ENCODE measurements at places on chromosomes 2 and 18.

DNA sequence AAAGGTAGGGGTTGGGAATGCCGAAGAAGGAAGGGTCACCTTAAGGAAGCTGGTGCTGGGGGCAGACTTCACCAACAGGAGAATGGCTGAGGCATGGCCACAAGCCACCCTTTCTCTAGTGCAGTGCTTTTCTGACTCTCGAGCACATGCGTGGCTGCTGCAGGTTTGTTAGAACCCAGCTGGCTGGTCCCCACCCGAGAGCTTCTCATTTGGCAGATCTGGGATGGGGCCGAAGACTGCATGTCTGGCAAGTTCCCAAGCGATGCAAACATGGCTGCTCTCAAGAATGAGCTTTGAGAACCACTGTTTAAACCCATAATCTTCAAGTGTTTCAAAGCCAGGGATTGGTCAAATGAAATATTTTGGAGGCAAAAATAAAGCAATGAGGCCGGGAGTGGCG is 63.2 kb downstream of the LONRF2 start:
- no peak overlapping the region for H3K4me3 ChIP-seq
- no peaks in the 10 kb centered on the region for H3K27me3 ChIP-seq
- H3K36me3 ChIP-seq = no peaks in the 10 kb centered on the region

DNA sequence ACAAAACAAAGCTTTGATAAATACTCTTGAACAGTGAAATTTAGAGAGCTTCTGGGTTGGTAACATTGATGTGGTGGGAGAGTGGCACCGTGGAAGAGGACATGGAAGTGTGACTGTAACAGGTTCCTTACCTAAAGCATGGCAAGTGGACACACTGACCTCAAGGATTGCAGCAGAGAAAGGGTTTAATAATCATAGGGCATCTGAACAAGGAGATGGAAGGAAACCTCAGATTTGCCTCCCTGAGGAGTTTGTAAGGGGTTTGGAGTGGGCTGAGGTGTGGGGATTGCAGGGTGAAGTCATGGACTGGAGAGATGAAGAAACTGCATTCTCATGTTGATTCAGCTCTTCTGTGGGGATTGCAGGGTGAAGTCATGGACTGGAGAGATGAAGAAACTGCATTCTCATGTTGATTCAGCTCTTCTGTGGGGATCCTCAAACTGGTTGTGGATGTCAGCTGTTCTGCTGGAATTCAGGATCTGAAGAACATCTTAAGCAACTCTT is 83.8 kb upstream of the TLK1 start:
- no peak overlapping the region for H3K27ac ChIP-seq
- H3K4me1 ChIP-seq = peaks cover 24% of the 10 kb centered on the region
- no peaks in the 10 kb centered on the region for H3K27me3 ChIP-seq
- H3K36me3 ChIP-seq = peaks cover 13% of the 10 kb centered on the region
- H3K4me3 ChIP-seq = no peak overlapping the region
- DNase-seq = no peak

GRCh38 chr2:49028101-49028500 is 126.2 kb downstream of the FSHR start:
- DNase-seq = no peak
- no peaks in the 10 kb centered on the region for H3K4me1 ChIP-seq
- no peaks in the 10 kb centered on the region for H3K36me3 ChIP-seq

- H3K4me3 ChIP-seq = no peak overlapping the region
- H3K27ac ChIP-seq = no peak overlapping the region
- peaks cover 10% of the 10 kb centered on the region for H3K27me3 ChIP-seq
- H3K36me3 ChIP-seq = no peaks in the 10 kb centered on the region
- no peak for DNase-seq
Observed at GRCh38 chr2:101120124-101120996, 30.8 kb downstream of the TBC1D8 start.

GRCh38 chr2:29643196-29643595 is 278.2 kb downstream of the ALK start:
- H3K4me1 ChIP-seq = no peaks in the 10 kb centered on the region
- no peak overlapping the region for H3K27ac ChIP-seq
- H3K27me3 ChIP-seq = peaks cover 5% of the 10 kb centered on the region
- no peak for DNase-seq
- H3K36me3 ChIP-seq = no peaks in the 10 kb centered on the region
- H3K4me3 ChIP-seq = no peak overlapping the region

- H3K27me3 ChIP-seq = peaks cover 51% of the 10 kb centered on the region
- peak overlapping the region; percentile 68 for H3K4me3 ChIP-seq
- peak; percentile 63 for DNase-seq
- peaks cover 3% of the 10 kb centered on the region for H3K36me3 ChIP-seq
- H3K4me1 ChIP-seq = peaks cover 24% of the 10 kb centered on the region
Observed at GRCh38 chr2:189580241-189580651, 340 bp downstream of the SLC40A1 start.

DNA sequence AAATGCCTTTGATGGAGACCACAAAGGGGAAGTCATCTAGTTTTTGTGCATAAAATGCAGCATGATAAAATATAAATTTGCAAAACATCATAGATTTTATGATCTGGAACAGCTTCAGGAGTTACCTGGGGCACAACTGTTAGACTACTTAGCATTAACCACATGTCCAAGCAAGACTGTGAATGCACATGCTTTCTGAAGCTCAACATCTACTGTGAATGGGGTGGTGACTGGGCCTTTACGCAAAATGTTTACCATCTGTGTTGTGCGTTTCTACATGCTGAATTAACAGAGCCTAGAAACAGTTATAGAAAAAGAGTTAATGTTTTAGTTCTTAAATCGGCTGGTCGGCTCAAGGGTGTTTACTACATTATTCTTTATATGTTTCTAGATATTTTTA is 45.5 kb downstream of the KCTD1 start:
- no peak for DNase-seq
- H3K36me3 ChIP-seq = no peaks in the 10 kb centered on the region
- no peaks in the 10 kb centered on the region for H3K4me1 ChIP-seq
- H3K27ac ChIP-seq = no peak overlapping the region

GRCh38 chr2:156385242-156385641 is 50.9 kb upstream of the GPD2 start:
- H3K4me1 ChIP-seq = peaks cover 13% of the 10 kb centered on the region
- no peaks in the 10 kb centered on the region for H3K36me3 ChIP-seq
- no peak overlapping the region for H3K4me3 ChIP-seq
- peaks cover 6% of the 10 kb centered on the region for H3K27me3 ChIP-seq
- DNase-seq = peak; percentile 42
- H3K27ac ChIP-seq = no peak overlapping the region

DNA sequence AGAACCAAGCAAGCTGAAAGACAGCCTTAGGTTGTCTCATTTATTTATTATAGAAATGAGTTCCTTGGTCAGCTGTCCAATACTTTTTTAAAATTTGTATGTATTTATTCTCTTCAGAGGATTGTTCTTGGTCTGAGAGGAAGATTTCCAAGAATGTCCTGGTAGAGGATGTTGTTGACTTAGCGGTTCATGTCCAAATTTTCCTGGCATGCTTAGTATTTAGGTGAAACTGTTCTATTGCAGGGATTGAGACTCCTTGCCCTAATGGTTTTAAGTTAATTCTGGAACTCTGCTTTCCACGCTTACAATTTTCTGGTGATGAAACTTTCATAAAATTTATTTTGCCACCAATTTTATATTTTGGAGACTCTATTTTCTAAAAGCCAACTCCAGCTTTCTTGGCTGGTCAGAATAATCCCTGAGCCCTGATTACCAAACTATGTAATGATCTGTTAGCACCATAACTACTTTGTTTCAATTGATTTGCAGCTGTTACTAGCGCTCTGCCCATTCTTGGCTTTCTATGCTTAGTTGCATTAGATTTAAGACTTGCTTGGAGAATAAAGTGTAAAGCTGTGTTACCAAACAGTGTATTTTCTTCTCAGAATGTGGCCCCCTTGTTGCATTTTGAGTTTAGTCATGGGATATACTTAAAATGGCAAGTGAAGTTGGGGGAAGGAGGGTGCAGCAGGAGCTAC is 1868.8 kb upstream of the CELF4 start:
- DNase-seq = no peak
- H3K27ac ChIP-seq = no peak overlapping the region
- no peaks in the 10 kb centered on the region for H3K36me3 ChIP-seq
- H3K27me3 ChIP-seq = no peaks in the 10 kb centered on the region
- no peaks in the 10 kb centered on the region for H3K4me1 ChIP-seq
- no peak overlapping the region for H3K4me3 ChIP-seq

- H3K36me3 ChIP-seq = peaks cover 4% of the 10 kb centered on the region
- no peaks in the 10 kb centered on the region for H3K27me3 ChIP-seq
- peak; percentile 88 for DNase-seq
- H3K4me3 ChIP-seq = no peak overlapping the region
- peaks cover 50% of the 10 kb centered on the region for H3K4me1 ChIP-seq
- peak overlapping the region; percentile 83 for H3K27ac ChIP-seq
Observed at GRCh38 chr2:37635504-37636380, 35.7 kb downstream of the CDC42EP3 start.

GRCh38 chr2:179265082-179265510 is 464 bp upstream of the SESTD1 start:
- peaks cover 12% of the 10 kb centered on the region for H3K4me1 ChIP-seq
- DNase-seq = no peak
- H3K4me3 ChIP-seq = peak overlapping the region; percentile 59

DNA sequence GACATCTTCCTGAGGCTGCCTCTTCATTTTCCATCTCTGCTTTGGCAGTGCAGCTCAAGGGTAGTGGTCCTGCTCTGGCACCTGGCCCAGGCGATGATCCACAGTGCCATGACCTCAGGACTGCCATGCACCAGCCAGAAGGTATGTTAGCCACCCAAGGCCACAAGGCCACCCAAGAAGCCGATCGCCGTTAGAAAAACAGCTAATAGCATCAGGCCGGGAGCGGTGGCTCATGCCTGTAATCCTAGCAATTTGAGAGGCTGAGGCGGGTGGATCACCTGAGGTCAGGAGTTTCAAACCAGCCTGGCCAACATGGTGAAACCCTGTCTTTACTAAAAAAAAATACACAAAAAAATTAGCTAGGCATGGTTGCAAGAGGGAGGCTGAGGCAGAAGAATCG is 28.4 kb upstream of the UGGT1 start:
- no peak overlapping the region for H3K4me3 ChIP-seq
- H3K36me3 ChIP-seq = no peaks in the 10 kb centered on the region
- no peaks in the 10 kb centered on the region for H3K4me1 ChIP-seq
- no peak overlapping the region for H3K27ac ChIP-seq
- peaks cover 5% of the 10 kb centered on the region for H3K27me3 ChIP-seq

DNA sequence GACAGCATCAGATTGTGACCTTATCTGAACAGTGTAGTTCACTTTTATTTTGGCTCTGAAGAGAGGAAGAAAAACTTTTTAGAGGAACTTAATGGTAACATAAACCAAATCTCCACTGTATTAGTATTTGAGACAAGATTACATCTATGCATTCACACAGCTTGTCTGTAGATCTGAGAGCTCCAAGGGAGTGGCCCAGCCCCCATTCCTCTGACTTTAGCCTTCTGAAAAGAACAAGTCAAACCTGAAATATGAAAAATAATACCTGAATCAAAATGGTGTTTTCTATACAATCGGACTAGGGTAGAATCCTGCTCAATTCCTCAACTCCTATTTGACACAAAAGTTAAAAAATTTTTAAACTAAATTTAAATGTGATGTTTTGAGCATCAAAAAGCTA is 23.1 kb downstream of the STARD7 start:
- peaks cover 9% of the 10 kb centered on the region for H3K4me1 ChIP-seq
- no peaks in the 10 kb centered on the region for H3K27me3 ChIP-seq
- no peak overlapping the region for H3K4me3 ChIP-seq
- no peak for DNase-seq
- peaks cover 42% of the 10 kb centered on the region for H3K36me3 ChIP-seq

DNA sequence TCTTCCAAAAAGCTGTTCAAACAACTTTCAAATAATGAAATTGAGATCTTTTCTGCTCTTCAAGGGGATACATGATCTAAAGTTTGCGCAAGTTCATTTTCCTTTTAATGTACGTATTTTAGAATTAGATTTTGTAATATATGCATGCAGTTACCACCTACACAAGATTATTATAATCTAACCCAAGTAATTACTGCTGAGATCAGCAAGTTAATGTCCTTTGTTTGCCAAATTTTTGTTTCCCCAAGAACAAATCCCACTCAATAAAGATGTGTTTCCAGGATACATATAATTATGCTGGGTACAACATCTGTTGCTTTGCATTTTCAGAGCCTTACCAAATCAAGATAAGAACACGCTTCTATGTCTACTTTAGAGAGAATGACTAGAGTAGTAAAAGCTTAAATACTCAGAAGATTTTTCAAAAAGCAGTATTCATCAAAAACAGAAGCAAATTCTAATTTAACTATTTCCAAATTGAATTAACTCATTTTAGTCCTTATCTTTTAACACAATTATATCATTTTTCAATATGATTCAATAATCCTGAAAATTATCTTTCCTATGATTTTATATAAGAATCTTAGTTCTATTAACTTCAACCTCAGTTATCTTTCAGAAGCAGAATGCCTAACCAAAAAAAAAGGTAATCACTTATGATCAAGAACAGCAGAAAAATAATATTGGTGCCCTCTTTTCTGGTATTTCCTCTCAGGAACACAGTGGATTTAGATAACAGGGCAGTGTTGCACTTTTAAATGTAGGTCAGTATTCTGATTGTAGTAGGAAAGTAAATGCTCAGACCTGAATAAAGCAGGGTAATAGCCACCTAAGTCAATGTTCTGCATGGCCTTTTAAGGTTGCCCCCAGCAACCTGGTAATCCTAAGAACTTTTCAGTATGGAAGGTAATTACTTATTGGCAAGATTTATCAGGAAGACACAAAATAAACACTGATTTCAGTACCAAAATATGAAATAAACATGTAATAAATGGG is 28.0 kb downstream of the CERKL start:
- H3K4me3 ChIP-seq = no peak overlapping the region
- DNase-seq = no peak
- no peaks in the 10 kb centered on the region for H3K4me1 ChIP-seq
- H3K36me3 ChIP-seq = no peaks in the 10 kb centered on the region
- H3K27ac ChIP-seq = no peak overlapping the region

DNA sequence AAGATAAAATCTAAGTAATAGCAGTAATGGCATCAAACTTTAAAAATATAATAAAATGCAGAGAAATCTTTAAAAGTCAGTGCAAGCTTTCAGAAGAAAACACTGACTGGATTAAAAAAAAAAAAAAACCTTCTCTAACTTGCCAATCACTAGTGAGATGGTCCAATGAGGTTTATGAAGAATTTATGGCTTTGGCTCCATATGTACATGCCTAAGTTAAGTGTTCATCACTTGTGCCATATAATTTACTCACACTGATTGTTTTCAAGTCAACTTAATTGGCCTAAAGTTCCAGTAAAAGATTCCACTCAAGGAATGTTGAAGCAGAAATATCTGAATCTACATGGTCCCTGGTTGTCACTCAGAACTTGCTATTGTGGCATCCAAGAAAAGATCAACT is 40.7 kb upstream of the RAB27B start:
- no peak overlapping the region for H3K27ac ChIP-seq
- H3K4me3 ChIP-seq = no peak overlapping the region
- peaks cover 1% of the 10 kb centered on the region for H3K4me1 ChIP-seq
- no peaks in the 10 kb centered on the region for H3K27me3 ChIP-seq
- DNase-seq = no peak
- no peaks in the 10 kb centered on the region for H3K36me3 ChIP-seq

- peaks cover 63% of the 10 kb centered on the region for H3K27me3 ChIP-seq
- no peak overlapping the region for H3K4me3 ChIP-seq
- peaks cover 5% of the 10 kb centered on the region for H3K36me3 ChIP-seq
- no peaks in the 10 kb centered on the region for H3K4me1 ChIP-seq
Observed at GRCh38 chr2:14634489-14635390, 2.2 kb downstream of the LRATD1 start.

Data from activated CD8-positive, alpha-beta memory T cell treated with anti-CD3 and anti-CD28 coated beads, Interleukin-2, amount 10 ng/mL, durations not matched to agents 7 days and 5 days (primary cell).